Right renal cortex interstitium (tissue), 3 donors: ENCODE measurements at places on chromosomes 12 and 14.

GRCh38 chr14:105378199-105378598 lies 20.1 kb upstream of the TEX22 start:
- DNase-seq = no peak

- no peak for DNase-seq
Observed at GRCh38 chr12:76055393-76055792, 23.8 kb upstream of the PHLDA1 start.

DNA sequence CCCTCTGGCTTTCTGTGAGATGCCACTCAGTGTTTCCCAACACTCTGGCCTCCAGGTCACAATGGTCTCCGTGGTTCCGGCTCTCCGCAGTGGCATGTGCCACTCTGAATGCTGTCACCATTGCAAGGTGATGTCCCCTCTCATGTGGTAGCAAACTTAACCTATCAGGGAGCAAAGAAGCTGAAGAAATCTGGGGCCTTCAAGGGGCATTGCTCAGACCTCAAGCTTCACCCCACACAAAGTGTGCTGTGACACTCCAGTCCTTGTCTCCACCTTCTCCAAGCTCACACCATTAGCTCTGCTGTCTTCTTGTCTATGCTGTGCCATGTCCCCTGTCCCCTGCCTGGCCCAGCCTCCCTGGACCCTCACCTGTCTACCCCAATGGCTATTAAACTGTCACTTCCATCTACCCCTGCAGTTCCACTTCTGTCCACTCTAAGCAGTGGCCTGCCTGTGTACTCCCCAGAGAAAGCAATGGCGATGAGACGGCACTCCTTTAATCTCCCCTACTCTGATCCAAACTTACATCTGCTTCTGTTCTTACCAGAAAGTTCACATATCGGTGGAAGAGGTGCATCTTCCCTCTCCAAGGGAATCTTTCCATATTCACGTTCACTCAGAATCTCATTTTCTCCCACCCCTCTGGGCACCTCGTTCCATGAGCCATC lies 93.7 kb downstream of the DHRS2 start:
- no peak for DNase-seq

DNA sequence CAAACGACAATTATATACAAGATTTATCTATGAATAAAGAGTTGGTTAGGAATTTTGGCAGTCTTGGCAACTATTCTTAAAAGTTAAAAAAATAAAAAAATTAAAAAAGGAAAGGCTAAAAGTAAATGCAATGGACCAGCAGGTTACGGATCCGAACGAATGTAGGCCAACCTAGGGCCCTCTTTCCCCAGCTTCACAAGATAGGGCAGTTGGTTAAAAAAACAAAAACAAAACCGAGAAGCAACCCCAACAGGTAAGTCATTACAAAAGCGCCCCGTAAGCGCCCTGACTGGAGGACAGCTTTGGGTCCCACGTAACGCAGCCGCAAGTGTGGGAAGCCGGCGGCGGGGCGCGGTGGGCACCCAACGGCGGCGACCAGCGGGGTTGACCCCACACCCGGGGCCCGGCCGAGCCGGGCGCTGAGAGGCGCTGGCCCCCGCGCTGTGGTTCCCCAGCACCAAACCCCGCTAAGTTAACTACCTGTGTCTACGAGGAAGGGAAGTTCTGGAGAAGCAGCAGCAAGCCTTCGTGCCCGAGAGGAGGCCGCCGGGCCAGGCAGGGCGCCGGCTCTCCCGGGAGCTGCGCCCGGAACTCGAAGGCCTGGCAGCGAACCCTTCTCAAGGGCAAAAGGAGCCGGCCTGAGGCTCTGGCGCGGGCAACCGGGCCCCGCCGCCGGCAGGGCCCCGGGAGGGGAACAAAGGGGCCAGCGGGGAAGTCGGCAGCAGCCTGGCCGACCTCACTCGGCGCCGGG lies 882 bp downstream of the HECTD1 start:
- peak; percentile 19 for DNase-seq

DNA sequence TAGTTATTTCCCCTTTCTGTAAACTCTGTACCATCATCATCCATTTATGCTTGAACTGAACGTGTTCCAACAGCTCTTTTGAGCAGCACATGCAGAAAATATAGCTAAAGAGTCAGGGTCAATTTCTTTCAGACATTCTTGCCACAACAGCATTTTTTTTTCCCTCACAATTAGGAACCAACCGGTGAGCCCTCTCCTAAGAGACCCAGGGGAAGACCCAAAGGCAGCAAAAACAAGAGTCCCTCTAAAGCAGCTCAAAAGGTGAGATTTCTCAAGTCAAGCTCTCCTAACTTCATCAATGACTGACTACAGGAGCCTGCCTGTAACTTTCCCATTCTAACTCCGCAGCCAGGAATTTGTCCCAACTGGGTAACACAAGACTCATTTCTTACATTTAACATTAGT lies 3.5 kb downstream of the HMGA2 start:
- no peak for DNase-seq

GRCh38 chr12:14986449-14986848 lies 13.6 kb downstream of the PDE6H start:
- no peak for DNase-seq

- no peak for DNase-seq
Observed at GRCh38 chr14:96072076-96072475, 32.9 kb downstream of the C14orf132 start.

GRCh38 chr14:34713681-34714319 lies 593 bp downstream of the CFL2 start:
- no peak for DNase-seq

GRCh38 chr14:67566908-67567307 lies 33.2 kb downstream of the PIGH start:
- DNase-seq = no peak

GRCh38 chr14:78790271-78790670 lies 620.1 kb downstream of the NRXN3 start:
- DNase-seq = no peak
